ENCODE measurements at places on chromosomes 2 and 18. TPM values are rescaled to one million over a fixed set of nuclear protein-coding genes. Genes with fewer than 3 reads are reported as not detected.

DNA sequence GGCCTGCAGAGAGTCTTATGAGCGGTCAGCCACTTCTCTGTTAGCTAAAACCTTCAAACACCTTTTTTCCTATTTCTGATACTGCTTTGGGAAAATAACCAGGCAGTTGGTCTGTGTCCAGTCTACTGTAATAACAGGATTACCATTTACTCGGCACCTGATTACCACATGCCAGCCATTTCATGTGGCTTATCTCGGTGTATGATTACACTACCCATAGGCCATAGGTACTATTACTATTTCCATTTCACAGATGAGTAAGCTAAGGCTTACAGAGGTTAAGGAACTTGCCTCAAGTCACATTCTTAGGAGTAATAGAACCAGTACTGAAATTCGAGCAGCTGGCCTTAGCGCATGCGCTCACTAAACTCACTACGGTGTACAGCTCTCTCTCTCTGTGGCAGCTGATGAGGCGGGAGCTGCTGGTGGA is 147.2 kb upstream of the L3MBTL4 start:
- DNase-seq, result peak; percentile 26

CNTNAP5 gene
- not detected for total RNA-seq

GRCh38 chr2:113847144-113847543 is 42.7 kb upstream of the ACTR3 start:
- DNase-seq, result no peak

GRCh38 chr2:103437161-103437560 is 675.3 kb downstream of the TMEM182 start:
- DNase-seq, result no peak

- no peak for DNase-seq
These were observed 256.8 kb upstream of the ZEB2 start for GRCh38 chr2:144776766-144777165.

YPEL5 gene
- 105 TPM for total RNA-seq

PSMA8 gene
- 1.3 TPM for total RNA-seq

- DNase-seq, result no peak
These were observed 318.0 kb downstream of the SOX11 start for GRCh38 chr2:6010163-6010562.

GRCh38 chr18:63758615-63759240 is 16.5 kb upstream of the SERPINB7 start:
- DNase-seq, result no peak

RAMP1 gene
- total RNA-seq, result 13.5 TPM

DNA sequence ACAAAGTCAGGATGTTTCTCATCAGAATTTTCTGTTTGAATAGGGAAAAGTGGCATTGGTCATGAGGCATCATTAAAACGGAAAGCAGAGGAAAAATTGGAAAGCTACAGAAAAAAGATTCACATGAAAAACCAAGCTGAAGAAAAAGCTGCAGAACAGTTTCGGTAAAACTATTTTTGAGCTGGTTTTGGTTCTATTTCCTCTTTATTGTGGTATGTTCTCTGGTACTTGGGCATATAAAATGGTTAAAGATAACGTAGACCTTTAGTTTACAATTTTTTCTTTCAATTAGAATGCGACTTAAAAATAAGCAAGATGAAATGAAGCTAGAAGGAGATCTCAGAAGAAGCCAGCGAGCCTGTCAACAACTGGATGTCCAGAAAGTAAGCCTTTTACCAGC is 7.6 kb downstream of the GPATCH11 start:
- no peak for DNase-seq

CDK15 gene
- total RNA-seq, result 2.2 TPM

HTR2B gene
- 0.33 TPM for total RNA-seq

CDCA7 gene
- 1.0 TPM for total RNA-seq

DNA sequence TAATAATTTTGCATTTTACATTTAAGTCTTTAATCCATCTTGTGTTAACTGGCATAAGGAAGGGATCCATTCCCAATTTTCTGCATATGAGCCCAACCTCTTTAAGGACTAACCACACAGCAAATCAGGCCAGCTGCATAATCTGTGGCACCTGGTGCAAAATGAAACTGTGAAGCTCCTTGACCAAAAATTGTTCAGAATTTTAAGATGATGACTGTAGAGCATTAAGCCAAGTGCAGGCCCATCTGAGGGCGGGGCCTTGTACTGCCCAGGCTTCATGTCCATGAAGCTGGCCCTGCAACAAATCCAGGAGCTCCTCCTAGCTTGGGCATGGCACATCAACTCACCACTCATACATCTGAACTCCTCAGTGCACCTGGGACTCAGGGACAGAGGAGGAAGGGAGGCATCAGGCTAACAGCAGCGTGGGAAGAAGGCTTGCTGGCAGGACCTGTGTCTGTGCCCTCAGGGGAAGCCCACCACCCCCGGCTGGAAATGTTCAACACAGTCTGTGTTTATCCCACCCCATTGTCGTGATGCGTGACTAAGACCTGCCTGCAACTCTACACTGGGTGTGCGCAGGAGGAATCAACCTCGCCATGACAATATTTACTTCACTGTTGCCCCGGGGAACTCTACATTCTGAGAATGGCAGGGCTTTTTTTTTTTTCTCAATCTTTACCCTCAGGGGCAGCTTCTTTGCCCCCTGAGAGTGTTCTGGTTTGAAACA is 128.9 kb upstream of the SIX2 start:
- no peak for DNase-seq

DNA sequence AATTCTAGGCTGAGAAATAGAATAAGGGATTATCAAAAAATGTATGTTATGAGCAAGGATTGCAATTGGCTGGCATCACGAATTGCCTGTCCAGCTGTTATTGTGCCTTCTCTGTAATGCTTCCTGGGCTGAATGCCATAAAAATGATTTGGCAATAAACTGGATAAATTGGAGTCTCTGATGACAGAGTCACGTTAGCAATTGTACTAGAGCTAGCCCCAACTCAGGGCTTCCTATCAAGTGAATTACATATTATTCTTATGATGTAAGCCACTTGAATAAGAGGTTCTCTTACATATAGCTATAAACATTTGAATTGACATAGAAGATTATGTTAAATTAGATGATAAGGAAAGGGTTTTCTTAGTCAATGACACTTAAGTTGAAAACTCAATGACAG is 607.5 kb upstream of the REG3G start:
- no peak for DNase-seq

GRCh38 chr2:105541189-105542050 is 142.6 kb upstream of the FHL2 start:
- DNase-seq, result no peak

- DNase-seq, result no peak
These were observed 16.4 kb upstream of the STARD7 start for GRCh38 chr2:96225016-96225533.

- no peak for DNase-seq
These were observed 24.1 kb upstream of the KANSL1L start for GRCh38 chr2:210195101-210195852.

DNA sequence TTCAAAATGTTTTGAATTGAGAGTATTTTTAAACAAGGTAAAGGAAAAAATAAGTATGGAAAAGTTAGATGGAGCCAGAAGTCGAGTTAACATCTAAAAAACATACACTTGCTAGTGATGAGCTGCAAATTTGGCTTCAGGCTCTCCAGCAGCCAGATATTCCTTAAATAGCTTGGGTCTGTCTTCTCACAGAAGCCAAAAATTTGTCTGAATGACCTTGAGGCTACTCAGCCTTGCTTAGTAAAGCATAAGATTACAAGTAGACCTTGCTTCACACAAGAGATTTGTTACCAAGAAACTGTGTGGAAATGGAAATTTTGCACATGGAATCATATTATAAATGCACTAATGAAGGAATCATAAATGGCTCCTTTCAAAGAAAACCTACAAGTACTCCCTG is 40.8 kb upstream of the GRB14 start:
- no peak for DNase-seq

DNA sequence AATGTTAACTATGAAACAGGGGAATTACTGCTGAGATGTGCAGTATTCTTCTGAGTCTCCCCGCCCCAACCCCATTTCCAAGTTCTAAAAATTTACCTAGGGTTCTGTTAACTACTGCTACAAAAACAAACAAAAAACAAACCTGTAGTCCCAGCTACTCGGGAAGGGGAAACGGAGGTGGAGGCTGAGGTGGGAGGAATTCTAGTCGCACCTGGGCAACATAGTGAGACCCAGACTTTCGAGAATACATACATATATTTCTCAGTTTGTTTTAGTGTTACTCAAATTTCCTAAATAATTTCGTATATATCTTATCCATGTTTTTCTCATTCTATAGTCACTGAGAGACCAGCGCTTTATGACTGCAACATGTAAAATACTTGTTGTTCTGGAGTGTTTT is 989 bp downstream of the STAM2 start:
- DNase-seq, result no peak

TLX2 gene
- not detected for total RNA-seq

MDH1B gene
- total RNA-seq, result 0.43 TPM

- DNase-seq, result no peak
These were observed 11.1 kb downstream of the DNAH6 start for GRCh38 chr2:84527137-84528129.

GRCh38 chr2:23756593-23757292 is 170.2 kb downstream of the ATAD2B start:
- no peak for DNase-seq

- DNase-seq, result no peak
These were observed 22.3 kb upstream of the CHMP1B start for GRCh38 chr18:11828786-11829432.

GRCh38 chr2:239034561-239035341 is 186.9 kb downstream of the TWIST2 start:
- no peak for DNase-seq

DNA sequence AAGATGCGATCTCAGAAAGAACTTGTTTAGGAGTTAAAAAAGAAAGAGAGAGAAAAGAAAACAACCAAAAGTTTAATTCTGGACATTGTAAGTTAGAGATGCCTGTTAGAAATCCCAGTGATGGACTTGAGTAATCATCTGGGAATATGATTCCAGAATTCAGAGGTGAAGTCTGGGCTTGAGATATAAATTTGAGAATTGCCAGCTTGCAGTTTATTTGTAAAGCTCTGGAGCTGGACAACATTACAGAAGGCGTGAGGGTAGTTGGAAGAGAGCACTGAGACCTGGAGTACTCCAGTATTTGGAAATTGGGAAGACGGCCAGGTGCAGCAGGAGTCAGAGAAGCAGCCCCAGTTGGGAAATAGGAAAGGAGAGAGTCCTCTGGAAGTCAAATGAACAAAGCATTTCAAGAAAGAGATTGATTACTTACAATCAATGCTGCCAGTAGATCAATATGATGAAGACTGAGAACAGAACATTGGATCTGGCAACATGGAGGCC is 128.8 kb upstream of the ARHGAP28 start:
- no peak for DNase-seq

CACNB4 gene
- total RNA-seq, result 16.7 TPM

DNA sequence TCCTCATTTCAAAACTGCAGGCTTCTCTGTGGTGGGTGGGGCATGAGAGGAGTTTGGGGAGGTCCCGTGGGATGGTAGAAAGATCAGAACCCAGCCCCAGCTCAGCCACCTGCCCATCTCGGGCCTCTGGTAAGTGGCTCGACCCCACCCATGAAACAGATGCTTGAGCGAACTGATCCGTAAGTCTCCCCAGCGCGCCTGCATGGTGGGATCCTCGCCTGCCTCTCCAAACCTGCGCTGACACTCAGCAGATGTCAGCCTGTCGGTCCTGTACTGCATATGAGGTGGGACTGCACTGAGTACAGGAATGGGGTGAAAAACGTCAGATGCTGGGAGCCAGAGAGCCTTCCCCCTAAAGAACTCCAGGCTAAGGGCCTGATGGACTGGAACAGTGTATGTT is 15.9 kb upstream of the RPL31 start:
- DNase-seq, result no peak

LOXHD1 gene
- 0.30 TPM for total RNA-seq

CTAGE1 gene
- total RNA-seq, result not detected

CABYR gene
- total RNA-seq, result 1.3 TPM

SLC5A7 gene
- total RNA-seq, result 1.3 TPM

DNA sequence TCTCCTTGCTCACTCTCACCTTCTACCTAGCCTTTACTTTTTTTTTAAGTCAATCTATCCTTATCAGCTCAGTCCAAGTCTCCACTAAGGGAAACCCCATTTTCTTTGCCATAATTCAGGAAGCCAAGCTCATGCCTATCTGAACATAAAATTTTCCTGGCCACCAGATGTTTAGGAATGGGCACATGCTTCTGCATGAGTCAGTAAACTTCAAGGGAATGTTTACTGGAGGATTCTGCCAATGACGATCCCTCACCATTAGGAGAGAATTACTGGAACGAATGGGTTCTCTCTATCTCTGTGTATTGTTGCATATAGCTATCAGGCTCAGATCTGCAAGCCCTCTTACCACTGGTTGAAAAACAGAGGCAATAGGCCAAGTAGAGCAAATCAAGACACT is 731.7 kb upstream of the ZNF804A start:
- DNase-seq, result no peak
